Activated T-cell treated with anti-CD3 and anti-CD28 coated beads for 4 hours (primary cell): ENCODE measurements at places on chromosomes 5 and 9.

DNA sequence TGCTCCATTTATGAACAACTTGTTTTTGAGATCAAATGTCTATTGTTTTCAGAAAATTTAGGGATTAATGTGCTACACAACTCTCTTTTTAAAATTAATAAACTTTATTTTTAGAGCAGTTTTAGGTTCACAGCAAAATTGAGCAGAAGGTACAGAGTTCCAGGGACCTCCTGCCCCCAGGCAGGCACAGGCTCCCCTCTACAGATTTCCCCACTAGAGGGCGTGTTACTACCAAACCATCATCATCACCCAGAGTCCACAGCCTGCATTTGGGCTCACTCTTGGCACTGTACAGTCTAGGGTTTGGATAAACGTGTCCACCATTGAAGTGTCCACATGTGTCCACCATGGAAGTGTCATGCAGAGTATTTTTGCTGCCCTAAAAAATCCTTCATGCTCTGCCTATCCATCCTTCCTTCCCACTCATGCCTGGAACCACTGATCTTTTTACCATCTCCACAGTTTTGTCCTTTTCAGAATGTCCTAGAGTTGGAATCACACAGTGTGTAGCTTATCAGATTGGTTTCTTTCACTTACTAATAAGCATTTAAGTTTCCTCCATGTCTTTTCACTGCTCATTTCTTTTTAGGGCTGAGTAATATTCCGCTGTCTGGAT is 61.7 kb downstream of the MRPL36 start:
- DNase-seq, result peak; percentile 27

DNA sequence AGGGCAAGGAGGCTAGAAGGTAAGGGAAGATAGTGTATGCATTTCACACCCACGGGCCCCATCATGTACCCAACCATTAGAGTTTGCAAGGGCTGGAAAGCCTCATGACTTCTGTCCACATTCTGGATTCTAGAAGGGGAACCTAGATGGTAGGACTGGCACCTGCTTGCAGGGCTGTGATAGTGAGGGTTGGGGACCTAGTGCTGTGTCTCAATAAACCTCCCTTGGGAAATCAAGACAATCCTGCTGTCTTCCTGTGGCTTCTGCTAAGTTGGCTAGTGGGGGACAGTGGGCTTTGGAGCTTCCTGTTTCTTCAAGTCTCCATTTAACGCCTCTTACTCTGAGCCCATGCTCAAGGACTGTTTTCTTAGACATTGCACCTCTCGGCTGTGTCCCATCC is 43.6 kb upstream of the SYNPO start:
- no peak for DNase-seq

DNA sequence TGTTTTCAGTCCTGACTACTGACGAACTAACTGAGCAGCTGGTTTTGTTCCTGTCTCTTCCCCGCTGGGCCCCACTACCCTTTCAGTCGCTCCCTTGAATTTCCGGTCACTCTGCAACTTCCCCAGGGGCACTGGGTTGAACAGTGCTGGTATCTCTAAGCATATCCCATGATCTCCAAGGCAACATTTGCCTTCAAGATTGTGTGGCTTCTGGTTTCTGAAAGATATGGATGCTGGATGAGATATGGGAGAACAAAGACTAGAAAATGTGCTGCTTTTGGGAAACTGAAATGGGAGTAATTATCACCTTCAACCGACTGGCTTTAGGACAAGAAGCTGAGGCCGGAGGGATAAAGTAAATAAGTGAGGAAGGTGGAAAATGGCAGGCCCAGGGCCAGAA is 258.2 kb upstream of the PIK3R1 start:
- DNase-seq, result no peak

DNA sequence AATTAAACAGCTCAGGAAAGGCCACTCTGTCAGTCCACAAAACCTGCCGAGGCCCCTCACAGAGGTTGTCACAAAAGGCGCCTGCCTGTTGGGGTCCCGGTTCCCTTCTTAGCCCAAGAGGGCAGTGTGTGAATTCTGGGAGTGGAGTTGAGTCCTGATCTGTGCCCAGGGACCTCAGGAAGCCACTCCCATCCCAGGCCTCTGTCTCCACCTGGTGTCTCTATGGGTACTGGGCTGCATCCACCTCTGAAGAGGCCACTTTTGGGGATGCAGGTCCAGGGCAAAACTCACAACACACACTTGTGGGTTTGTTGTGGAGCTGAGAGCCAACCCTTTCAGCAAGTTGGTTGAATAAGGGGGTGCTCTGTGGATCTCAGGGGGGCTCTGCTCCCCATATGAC is 74.3 kb upstream of the STXBP1 start:
- no peak for DNase-seq
